ENCODE measurements at places on chromosomes 1 and 21.

GRCh38 chr1:38527373-38527966 lies 332.1 kb downstream of the RRAGC start:
- DNase-seq = no peak

DNA sequence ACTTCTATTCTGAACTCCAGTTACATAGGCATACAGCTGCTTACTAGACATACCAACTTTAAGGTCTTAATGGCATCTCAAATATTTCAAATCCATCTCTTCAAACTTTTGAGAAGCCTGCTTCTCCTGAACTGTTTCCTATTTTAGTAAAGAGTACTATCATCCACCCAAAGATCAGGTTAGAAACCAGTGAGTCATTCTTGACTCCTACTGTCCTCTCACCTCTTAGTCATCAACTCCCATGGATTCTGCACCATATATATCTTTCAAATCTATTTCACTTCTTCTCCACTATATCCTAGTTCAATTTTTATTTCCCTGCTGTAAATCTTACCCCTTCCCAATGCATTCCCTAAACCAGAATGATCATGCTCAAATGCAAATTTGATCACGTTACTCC lies 18.1 kb upstream of the BEND5 start:
- no peak for DNase-seq

DNA sequence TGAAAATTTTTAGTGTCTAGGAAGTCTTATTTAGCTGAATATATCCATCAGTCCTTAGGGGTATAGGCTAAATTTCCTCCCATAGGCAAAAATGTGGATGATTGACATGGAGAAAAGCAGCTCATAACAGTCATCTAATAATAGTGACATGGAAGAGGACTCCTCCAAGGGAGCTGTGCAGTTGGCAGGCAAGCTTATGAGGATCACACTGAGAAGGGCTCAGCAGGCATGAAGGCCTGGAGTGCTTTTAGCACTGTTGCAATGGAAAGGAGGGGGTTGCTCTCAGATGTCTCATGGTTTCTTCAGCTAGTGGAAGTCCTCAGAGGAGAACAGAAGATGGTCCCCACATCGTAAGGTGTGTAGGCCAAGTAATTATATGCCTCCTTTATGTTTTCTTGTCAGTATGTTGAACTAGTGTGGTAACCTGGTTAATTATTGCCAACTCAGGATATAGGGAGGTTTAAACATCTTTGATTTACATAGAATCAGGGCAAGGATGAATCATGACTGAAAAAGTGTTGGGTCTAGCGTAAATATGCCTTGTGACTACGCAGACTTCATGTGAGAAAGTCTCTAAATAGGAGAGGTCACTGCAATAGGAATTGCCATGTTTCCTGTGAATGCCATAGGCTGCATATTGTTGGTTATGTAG lies 18.9 kb downstream of the VN1R5 start:
- no peak for DNase-seq

- DNase-seq = peak; percentile 81
Observed at GRCh38 chr1:205041998-205042910, 758 bp upstream of the CNTN2 start.

DNA sequence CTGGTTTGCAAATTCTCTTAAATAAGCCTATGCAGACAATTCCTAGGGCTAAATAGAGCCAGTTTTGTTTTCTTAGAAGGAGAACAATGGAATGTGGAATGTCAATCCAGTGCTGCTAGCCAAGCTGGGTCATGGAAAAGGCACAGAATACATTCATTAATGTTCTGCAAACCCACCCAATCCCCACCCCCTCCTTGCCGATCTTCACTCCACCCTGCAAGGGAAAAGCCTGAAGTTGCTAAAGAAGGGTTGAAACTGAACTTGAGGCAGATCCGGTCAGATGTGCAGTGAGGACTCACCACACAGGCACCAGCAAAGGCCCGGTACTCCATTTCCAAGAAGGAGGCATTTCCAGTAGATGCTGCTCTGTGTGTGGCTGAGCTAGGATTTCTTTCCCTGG lies 179.6 kb downstream of the PLPP3 start:
- no peak for DNase-seq

DNA sequence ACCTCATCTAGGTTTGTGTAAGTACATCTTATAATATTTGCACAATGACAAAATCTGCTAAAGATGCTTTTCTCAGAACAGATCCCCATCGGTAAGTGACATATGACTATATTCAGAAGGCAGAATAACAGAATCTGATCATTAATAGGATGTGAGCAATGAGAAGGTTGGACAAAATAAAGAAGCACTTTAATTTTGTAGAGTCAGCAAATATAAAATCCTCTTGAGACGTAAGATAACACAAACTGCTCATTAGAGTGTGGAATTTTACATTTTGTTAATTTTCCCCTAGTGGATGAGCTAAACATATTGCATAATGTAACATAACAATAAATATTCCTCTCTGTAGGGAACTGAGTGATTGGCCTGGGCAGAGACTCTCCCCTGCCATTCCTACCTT lies 658.4 kb upstream of the ZP4 start:
- DNase-seq = no peak

- DNase-seq = no peak
Observed at GRCh38 chr1:18908911-18909771, 6.8 kb upstream of the ALDH4A1 start.

DNA sequence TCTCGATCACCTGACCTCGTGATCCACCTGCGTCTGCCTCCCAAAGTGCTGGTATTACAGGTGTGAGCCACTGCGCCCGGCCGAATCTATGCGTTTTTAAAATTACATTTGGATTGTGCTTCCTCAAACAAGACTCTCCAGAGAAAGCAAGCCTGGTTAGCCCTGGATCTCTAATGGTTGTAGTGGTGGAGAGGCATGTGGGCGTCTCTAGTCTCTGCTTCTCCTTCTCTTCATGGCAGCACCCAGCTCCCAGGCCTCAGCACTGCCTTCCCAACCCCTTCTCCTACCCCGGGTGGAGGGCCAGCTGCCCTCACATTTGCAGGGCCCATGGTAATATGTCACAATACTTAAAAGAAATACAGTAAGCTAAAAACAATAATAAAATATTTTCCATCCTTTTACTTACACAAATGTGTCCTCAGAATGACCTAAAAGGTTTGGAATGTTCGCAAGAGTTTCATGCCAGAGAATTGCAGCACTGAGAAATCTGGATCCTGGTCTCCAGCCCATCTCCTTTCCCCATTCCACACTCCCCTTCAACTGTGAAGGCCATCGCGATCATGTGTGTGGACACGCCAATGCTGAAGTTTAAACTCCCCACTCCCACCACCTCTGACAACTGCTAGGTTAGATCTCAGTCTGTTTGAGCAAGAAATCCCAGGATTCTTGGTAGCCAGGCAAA lies 7.0 kb downstream of the OR14I1 start:
- DNase-seq = no peak

DNA sequence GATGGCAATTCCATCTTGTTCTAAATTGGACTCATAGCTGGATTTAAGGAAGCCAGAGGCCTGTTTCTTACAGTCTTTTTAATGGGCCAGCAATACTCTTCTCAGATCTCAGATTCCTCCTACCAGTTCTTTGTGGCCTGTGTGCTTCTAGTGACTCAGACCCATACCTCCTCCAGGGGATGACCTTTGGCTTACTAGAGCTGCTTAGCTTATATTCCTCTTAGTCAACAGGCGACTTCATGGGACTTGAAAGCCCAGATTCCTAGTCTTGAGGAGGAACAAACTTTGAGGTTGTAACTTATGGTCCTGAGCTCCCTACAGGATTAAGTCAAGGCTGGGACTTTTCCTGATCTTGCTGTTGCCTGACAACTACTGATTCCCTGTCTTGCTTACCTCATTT lies 12.4 kb upstream of the PAPPA2 start:
- DNase-seq = no peak

DNA sequence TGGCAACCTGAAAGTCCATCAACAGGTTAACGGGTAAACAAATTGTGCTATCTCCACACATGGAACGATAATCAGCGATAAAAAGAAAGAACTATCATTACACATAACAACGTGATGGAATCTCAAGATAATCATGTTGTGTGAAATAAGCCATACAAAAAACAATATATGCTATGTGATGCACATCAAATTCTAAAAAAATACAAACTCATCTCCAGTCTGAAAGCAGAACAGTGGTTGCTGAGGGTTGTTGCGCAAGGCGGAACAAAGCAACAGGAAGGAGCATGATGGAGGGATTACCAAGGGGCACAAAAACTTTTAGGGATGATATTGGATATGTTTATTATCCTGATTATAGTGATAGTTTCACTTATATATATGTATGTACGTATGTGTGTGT lies 324.8 kb downstream of the VAV3 start:
- DNase-seq = no peak

GRCh38 chr1:100543640-100544039 lies 5.7 kb downstream of the GPR88 start:
- DNase-seq = peak; percentile 65

DNA sequence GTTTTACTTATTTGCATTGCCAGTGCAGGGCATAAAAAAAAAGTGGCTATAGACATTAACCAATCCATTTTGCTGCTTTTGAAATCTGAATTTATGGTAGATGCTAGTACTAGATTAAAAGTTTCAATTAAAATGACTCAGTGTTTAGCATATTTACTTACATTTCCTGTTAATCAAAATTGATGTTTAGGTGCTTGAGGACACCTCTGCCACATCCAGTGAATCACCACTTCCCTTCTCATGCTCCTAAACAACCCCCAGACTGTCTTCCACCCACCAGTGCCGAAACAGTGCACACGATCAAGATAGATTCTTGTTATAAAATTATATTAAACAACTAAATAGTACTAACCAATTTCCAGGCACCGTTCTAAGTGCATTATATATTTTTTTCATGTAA lies 32.7 kb downstream of the HSD17B7 start:
- peak; percentile 47 for DNase-seq

DNA sequence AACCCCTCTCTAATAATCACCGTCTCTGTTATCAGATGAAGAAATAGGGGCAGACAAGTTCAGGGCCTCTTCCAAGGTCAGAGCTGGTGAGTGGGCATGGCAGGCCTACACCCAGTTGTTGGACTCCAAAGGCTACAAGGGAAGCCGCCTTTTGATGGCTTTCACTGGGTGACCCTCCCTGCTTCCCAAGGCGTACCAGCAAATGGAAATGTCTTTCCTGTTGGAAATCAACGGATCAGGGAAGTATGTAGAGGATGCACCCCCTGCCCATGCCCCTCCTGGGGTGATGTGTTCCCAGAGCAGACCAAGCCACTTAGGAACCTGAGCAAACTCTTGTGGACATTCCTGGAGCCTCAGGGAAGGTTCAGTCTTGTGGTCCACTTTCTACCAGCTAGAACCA lies 47.4 kb downstream of the LGR6 start:
- no peak for DNase-seq
